ENCODE measurements at places on chromosomes 2 and 18.

GRCh38 chr2:178592655-178593054, 112.4 kb downstream of the PLEKHA3 start:
- DNase-seq = no peak

DNA sequence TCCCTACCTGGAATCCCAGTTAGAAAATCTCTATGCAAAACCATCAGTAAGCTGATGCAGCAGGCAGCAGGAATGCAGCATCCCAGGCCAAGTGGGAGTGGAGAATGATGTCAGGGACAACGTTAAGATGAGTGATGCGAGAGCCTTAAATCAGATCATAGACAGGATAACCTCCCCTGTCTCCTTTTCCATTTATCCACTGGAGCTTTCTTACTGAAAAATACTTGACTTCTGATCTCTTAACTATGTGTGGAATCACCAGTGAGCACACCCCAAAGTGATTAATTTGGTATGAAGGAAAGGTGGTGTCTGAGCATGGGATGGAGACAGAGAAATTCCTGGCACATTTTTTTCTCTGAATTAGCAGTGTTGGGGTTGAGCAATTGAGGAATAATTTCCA, 98.0 kb downstream of the RND3 start:
- no peak for DNase-seq

- no peak for DNase-seq
Observed at GRCh38 chr2:25617948-25618646, 55.3 kb downstream of the DTNB start.

- no peak for DNase-seq
Observed at GRCh38 chr2:110946902-110947301, 173.8 kb upstream of the BCL2L11 start.

- no peak for DNase-seq
Observed at GRCh38 chr2:70212298-70212932, 21.6 kb upstream of the C2orf42 start.

GRCh38 chr18:80143881-80144280, 34.8 kb downstream of the ADNP2 start:
- DNase-seq = no peak

Data from stimulated activated CD8-positive, alpha-beta memory T cell treated with anti-CD3 and anti-CD28 coated beads, Interleukin-7, amount 100 ng/mL, for 24 hours (primary cell).